Activated CD4-positive, alpha-beta T cell treated with anti-CD3 and anti-CD28 coated beads for 24 hours (primary cell): ENCODE measurements at places on chromosomes 12 and 14.

GRCh38 chr12:52838609-52839435 is 4.7 kb upstream of the KRT79 start:
- no peak for DNase-seq

DNA sequence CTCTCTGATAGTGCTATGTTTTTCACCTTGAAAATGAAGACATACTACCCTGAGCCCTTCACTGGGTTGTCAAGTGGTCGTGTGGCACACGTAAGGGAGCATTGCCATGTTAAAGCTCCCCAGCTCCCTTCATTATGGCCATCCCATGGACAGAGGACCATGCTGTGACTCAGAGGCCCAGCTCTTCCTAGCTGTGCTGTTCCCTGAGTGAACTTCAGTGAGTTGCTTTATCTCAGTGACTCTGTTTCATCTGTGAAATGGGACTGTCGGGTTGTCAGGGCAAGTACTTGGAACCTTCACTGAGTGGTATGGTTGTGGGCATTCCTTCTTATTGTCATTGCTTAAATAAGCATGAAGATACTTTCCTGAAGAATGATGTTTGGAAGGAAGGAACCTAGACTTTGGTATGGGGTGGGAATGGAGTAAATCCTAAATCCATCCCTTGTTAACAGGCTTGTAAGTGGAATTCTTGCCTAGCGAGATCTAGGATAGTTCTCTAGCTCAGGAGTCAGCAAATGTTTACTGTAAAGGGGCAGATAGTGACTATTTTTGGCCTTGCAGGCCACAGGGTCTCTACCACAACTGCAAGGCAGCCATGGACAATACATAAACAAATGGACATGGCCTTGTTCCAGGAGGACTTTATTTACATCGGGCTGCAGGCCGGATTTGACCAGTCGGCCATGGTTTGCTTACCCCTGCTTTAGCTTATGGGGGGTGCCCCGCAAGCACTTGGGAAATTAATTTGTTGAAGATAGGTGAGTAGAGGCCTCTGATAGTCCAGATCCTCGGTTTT is 283.5 kb downstream of the ZFP36L1 start:
- no peak for DNase-seq

- no peak for DNase-seq
These were observed 450.7 kb downstream of the GALC start for GRCh38 chr14:87542288-87542687.

- no peak for DNase-seq
These were observed 2.2 kb downstream of the KRT18 start for GRCh38 chr12:52951126-52951525.

- no peak for DNase-seq
These were observed 91.7 kb downstream of the TMX1 start for GRCh38 chr14:51331486-51332367.

GRCh38 chr14:64825509-64825908 is 54.2 kb downstream of the SPTB start:
- no peak for DNase-seq

- no peak for DNase-seq
These were observed 263.4 kb downstream of the SOX5 start for GRCh38 chr12:23686095-23686494.

DNA sequence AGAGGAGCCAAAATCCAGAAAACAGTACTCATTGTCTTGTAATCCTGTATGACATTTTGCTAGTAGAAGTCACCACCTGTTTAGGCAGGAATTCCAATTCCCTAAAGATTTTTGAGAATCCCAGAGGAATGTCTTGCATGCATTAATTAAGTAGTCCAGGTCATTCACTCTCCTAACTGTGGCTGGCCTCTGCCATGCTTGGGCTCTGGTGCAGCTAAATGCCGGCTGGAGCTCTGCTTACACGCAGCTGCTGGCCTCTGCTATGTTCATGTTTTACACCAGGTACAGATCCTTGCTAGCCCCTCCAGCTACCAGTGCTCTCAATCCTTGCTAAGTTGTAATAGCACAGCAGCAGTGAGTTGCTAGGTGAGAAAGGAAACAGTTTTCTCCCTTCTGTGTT is 16.3 kb upstream of the HIF1A start:
- DNase-seq = no peak

- DNase-seq = no peak
These were observed 8.4 kb upstream of the TUBA1A start for GRCh38 chr12:49197256-49197655.

GRCh38 chr12:6083601-6084000 is 40.9 kb downstream of the VWF start:
- DNase-seq = no peak

DNA sequence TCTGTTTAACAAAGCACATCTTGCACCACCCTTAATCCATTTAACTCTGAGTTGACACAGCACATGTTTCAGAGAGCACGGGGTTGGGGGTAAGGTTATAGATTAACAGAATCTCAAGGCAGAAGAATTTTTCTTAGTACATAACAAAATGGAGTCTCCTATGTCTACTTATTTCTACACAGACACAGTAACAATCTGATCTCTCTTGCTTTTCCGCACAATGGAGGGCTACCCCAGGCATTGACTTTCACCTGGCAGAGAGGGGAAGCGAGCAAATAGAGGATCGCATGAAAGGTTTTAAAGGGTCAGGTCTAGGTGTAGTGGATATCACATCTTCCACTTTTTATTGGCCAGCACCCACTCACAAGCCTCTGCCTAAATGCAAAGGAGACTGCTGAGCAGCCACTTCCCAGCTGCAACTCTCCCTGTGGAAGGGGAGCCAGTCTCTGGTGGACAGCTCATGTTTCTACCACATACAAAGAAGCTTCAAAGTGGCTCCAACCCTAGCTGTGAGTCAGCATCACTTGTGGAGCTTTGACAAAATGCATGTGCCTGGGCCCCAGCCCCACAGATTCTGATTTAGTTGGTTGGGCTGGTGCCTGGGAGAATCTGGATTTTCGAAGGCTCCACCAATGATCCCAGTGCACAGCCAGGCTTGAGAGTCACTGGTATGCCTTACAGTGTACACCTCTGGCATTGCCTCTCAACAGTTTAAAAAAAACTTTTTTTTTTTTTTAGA is 7.2 kb upstream of the FNTB start:
- DNase-seq = no peak

DNA sequence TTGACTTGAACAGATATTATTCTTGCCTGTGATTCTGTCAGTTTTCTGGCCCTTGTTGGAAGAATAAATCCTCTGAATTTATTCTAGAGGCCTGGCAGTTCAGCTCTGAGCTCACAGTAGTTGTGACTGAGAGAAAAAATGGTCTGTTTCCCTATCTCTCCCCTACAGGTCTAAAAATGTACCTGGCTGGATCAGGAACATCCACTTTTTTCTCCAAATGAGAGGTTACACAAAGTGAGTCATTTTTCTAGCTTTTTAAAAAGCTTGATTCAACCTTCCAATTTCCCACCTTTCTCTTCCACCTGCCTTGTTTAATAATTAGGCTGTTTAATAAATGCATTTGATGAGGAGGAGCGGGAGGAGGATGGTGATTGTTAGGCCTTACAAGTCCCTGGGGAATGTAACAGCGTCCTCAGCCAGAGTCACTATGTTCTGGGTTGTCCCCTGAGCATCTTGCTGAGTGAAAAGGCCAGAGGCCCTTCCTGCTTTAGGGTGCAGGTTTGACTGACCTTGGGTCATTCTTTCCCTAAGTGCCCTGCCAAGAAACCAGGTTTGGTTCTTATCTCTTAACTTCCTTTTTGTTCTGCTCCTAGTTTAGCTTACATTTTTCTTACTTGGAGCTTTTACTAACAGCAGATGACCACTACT is 91.7 kb upstream of the FUT8 start:
- no peak for DNase-seq

DNA sequence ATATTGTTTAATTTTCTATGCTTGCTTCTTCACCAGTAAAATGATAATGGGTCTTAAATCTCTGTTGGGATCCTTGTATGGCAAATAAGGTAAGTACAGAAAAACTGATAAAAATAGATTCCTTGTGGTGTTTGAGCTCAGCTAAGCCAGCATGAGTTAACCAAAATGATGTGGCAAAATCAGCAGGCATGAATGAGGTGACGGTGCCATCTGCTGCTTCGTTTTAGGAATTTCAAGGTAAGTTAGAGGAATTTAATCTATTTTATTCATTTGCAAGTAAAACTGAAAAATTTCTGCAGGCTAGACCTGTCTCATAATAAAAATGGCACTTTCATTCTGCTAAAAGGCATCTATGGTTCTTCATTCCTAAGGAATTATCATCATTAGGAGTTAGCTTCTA is 10.0 kb upstream of the CLEC7A start:
- peak; percentile 15 for DNase-seq

GRCh38 chr12:82651489-82651888 is 35.2 kb upstream of the TMTC2 start:
- DNase-seq = no peak

- no peak for DNase-seq
These were observed 139.4 kb upstream of the SLCO1C1 start for GRCh38 chr12:20555771-20556170.

- DNase-seq = no peak
These were observed 18.7 kb downstream of the SOS2 start for GRCh38 chr14:50212726-50213125.

- no peak for DNase-seq
These were observed 212.9 kb downstream of the NRXN3 start for GRCh38 chr14:78383060-78383459.

DNA sequence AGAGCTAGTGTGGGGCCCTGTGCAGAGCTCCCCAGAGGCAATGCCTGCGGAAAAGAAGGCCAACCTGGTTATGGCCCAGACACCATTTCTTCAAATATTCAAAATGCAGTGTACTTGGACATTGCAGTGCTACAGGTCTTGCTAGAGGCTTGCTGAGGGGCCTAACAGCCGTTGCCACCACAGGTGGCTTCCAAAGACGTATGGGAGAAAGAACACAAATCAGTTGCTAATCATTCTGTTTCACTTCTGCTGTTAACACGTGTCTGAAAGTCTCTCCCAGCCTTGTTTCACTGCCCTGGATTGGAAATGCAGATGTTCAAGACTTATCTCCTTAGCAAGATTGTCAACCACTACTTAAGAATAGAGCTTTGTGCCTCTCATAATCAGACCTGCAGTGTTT is 925.9 kb downstream of the GALC start:
- no peak for DNase-seq

DNA sequence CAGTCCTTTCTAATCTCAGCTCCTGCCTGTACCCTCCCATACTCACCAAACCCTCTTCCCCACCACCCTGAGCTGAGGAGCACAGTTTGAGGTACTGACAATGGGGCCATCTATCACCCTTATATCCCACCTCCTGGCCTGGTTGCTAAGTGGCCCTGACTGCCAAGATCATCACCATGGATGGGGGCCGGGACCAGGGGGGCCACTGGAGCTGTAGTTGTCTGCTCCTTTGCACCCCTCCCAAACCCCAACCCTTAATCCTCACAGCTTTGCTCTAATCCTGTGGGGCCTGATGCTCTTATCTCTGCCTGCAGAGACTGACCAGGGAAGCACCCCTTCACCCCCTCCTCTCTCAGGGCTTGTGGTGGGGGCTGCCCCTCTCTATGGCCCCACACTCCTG is 395 bp upstream of the GNB3 start:
- no peak for DNase-seq

GRCh38 chr12:53653595-53653994 is 22.3 kb downstream of the ATP5MC2 start:
- no peak for DNase-seq

DNA sequence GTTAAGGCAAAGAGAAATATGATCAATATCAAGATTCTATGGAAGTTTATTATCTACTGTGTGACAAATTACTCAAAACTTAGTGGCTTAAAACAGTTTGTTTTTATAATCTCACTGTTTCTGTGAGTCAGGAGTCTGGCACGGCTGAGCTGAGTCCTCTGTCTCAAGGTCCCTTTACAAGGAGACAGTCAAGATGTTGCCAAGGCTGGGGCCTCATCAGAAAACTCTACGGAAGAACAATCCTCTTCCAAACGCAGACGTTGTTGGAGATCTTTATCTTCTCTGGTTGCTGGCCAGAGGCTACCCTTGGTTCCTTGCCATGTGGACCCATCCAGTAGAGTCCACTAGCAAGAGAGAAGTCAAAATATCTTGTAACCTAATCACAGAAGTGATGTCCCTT is 100.6 kb upstream of the CCND2 start:
- no peak for DNase-seq

- no peak for DNase-seq
These were observed 71.1 kb downstream of the C2CD5 start for GRCh38 chr12:22473212-22473611.

DNA sequence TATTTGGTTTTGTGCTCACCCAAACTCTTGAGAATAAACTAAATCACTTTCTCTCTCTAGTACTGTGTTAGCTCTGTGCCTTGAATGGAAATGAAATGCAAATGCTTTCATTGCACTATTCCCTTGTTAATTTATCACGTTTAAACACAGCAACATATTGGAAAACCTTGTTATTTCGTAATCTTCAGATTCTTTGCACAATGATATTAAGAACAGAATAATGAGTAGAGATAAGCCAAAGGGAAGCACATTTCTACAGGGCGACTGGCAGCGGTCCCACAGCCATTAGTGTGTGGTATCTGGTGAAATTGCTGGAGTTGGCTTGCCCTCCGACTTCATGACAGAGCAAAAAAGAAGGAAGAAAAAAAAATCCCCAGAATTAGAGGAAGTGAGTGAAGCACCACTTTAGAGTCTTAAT is 166.1 kb upstream of the E2F7 start:
- no peak for DNase-seq

GRCh38 chr12:114529966-114530365 is 124.0 kb upstream of the TBX5 start:
- no peak for DNase-seq

- peak; percentile 17 for DNase-seq
These were observed 450 bp downstream of the SINHCAF start for GRCh38 chr12:31325524-31325875.

GRCh38 chr12:82627799-82628198 is 58.9 kb upstream of the TMTC2 start:
- no peak for DNase-seq

GRCh38 chr12:19194963-19195362 is 65.4 kb downstream of the PLEKHA5 start:
- DNase-seq = no peak

DNA sequence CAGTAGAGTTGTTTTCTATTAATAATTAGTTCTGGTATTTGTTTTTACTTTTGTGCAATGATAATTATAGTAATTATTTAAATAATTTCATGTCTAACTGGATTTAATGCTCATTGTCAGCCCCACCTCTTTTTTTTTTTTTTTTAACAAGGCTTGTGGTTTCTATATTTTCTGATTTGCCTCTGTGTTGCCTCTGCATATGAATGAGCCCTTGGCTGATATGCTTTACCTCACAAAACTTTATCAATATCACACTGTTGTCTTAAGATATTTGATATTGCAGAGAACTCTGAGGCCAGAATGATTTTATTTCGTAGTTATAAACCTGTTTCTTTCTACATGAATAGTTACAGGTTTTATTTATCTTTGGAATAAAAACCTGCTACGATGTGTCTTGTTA is 116.2 kb upstream of the ATP2B1 start:
- DNase-seq = no peak
